ENCODE measurements at places on chromosomes 7 and 10.

DNA sequence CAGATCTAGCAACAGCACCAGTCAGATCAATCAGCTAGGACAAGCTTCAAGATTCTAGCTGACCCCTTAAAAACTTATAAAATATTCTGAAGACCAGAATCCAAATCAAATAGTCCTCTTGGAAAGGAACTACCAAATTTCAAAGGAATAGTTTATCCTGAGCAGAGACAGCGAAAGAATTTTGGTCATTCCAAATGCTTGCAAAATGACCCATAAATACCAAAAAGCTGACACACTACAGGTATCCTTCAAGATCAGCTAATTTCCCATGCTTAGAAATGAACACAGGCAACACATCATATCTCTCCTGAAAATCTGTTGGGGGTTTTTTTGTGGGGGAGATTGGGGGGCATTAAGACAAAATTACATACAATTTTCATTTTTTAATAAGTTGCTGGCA, 78.8 kb downstream of the PDSS1 start:
- ATAC-seq: no peak

GRCh38 chr10:76981251-76981650, 656.4 kb downstream of the KCNMA1 start:
- no peak for ATAC-seq

- no peak for ATAC-seq
These were observed 107.2 kb downstream of the SPDYE5 start for GRCh38 chr7:75599244-75599781.

DNA sequence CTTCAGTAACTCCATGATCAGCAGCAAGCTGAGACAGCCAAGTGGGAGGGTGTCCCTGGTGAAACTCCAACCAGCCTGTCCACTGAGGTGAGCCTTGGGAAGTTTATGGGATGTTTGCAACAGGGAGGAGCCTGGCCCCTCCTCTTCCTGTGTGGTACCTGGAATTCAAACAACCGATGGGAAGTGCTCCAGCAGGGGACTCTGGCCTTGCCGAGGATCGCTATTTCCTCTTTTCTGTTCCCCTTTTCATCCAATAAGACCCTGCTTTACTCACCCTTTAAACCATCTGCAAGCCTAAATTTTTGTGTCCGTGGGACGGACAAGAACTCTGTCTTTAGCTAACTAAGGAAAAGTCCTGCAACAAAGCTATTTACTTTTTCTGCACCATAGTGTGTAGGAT, 491.1 kb upstream of the ZMIZ1 start:
- ATAC-seq: no peak

GRCh38 chr10:6053816-6054631, 8.1 kb downstream of the IL2RA start:
- ATAC-seq: no peak

GRCh38 chr10:106935978-106936451, 228.5 kb downstream of the SORCS1 start:
- ATAC-seq: peak; percentile 78

DNA sequence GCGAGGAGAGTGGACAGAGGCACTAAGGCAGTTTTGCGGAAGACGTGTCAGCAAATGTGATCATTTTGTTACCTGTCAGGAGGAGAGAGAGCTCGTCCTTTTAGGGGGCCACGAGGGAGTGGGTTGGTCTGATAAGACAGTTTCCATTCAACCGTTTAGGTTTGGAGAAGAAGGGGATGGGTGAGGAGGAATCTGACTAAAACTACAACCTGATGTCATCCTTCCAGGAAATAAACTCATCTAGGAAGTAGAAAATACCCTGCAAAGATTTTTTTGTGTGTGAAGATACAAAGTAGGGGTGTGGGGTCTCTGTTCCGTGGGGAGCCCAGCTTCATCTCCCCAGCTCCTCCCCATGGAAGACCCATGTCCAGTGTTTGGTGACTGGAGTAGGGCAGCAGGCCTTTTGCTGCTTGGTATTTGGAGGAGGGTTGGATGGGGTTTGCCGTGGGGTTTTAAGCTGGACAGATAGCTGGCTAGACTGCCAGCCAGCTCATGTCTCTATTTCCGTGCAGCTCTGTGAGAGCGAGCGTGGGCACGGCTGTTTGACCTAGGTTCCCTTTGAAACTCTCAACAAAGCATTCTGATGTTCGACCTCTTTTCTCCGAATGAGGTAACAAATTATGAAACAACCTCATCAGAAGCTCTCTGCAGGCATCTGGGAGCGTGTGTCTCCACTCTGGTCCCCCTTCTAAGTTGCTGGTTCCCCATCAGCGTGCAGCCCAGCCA, 136.0 kb upstream of the TCF7L2 start:
- ATAC-seq: no peak

GRCh38 chr7:99340659-99341058, 15.0 kb downstream of the ARPC1A start:
- ATAC-seq: no peak

GRCh38 chr7:51080622-51081269, 235.9 kb downstream of the COBL start:
- ATAC-seq: no peak

GRCh38 chr7:3201937-3202710, 98.9 kb upstream of the SDK1 start:
- ATAC-seq: no peak

DNA sequence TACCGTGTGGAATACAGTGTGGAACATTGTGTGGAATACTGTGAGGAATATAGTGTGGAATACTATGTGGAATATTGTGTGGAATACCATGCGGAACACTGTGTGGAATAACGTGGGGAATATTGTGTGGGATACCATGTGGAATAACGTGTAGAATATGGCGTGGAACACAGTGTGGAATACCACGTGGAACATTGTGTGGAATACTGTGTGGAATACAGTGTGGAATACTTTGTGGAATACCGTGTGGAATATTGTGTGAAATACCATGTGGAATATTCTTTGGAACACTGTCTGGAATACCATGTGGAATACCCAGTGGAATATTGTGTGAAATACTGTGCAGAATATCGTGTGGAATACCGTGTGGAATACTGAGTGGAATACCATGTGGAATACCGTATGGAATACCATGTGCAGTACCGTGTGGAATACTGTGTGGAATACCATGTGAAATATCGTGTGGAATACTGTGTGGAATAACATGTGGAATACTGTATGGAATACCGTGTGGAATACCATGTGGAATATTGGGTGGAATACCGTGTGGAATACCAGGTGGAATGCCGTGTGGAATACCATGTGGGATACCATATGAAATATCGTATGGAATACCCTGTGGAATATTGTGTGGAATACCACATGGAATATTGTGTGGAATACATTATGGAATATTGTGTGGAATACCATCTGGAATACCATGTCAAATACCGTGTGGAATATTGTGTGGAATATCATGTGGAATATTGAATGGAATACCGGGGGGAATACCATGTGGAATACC, 133.1 kb upstream of the CHST15 start:
- ATAC-seq: no peak

GRCh38 chr10:93235686-93236085, 162.0 kb downstream of the CYP26A1 start:
- no peak for ATAC-seq

DNA sequence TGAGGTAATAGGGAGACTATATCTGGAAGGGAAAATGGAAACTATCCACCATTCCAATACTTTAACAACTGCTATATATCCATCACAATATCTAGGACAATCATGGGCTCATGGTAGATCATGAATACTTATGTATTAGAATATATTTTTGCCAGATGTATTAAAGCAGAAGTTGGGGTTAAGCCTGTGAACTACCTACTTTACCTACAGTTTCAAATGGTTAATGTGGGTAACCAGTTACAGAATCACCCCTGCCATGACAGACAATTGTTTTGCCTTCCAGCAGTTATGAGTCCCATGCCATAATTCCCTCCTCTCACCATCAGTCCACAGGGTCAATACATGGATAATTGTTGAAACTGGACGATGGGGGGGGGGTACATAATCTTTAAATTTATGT, 29.9 kb upstream of the RAPGEF5 start:
- ATAC-seq: no peak

GRCh38 chr10:24777196-24777595, 53.5 kb upstream of the ARHGAP21 start:
- ATAC-seq: no peak

DNA sequence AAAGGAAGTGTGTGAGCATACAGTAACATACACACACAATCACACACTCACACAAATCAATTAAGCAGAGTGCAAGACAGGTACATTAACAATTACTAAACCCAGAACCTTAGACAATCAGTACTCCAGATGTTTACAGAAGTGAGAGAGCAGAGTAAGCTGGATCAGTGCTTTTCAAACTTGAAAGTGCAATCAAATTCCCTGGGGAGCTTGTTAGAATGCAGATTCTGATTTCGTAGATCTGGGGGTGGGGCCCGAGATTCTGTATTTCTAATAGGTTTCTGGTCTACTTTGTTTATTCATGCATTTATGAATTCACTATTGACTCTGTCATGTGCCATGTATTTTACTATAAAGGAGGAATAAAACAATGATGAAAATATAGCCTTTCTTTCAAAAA, 179.6 kb upstream of the PHYHIPL start:
- ATAC-seq: no peak

- ATAC-seq: no peak
These were observed 50.5 kb upstream of the NANOS1 start for GRCh38 chr10:118978998-118979350.

DNA sequence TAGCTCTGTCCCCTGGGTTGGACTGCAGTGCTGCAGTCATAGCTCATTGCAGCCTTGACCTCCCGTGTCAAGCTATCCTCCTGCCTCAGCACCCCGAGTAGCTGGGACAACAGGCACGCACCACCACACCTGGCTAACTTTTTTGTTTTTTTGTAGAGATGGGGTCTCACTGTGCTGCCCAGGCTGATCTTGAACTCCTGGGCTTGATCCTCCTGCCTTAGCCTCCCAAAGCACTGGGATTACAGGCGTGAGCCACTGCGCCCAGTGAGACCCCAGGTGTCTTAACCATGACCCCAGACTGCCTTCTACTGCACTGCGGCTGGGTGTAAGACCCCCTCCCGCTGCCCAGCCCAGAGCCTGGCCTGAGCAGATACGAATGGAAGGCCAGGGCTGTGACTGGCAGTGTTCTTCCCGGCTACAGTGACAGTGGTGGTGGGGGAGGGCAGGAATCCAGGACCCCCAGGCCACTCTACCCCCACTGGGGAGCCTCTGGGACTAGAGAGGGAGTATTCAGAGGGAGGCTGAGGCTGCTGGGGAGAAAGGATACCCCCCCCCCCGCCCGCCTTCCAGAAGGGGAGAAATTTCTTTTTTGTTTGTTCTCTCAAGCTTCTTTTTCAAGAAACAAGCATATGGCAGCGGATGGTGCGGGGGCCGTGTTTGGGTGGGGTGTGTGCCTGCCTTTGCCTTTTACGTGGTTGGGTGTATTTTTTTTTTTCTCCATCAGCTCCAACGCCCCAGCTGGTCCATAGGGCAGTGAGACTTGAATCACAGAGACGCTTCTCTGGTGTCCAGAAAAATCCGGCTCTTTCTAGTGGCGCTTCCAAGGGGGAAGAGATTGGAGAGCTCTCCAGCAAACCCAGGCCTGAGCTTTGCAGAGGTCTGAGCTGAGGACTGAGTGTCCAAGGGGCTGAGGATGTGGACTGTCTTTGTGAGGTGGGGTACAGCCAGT, 36.6 kb downstream of the GTF2IRD1 start:
- ATAC-seq: no peak

- ATAC-seq: no peak
These were observed 31.5 kb downstream of the STK32C start for GRCh38 chr10:132276179-132276675.

DNA sequence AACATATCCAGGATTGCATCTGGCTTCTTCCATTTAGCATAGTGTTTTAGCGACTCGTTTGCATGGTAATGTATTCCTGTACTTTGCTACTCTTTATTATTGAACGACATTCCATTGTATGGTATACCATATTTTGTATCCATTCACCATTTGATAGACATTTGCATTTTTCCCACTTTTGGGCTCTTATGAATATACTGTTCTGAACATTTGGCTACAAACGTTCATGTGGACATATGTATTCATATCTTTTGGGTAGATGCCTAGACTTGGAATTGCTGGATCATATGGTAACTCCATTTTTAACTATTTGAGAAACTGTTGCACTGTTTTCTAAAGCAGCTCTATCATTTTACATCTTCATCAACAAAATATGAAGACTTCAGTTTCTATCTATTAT, 383.7 kb upstream of the AKR1E2 start:
- no peak for ATAC-seq

DNA sequence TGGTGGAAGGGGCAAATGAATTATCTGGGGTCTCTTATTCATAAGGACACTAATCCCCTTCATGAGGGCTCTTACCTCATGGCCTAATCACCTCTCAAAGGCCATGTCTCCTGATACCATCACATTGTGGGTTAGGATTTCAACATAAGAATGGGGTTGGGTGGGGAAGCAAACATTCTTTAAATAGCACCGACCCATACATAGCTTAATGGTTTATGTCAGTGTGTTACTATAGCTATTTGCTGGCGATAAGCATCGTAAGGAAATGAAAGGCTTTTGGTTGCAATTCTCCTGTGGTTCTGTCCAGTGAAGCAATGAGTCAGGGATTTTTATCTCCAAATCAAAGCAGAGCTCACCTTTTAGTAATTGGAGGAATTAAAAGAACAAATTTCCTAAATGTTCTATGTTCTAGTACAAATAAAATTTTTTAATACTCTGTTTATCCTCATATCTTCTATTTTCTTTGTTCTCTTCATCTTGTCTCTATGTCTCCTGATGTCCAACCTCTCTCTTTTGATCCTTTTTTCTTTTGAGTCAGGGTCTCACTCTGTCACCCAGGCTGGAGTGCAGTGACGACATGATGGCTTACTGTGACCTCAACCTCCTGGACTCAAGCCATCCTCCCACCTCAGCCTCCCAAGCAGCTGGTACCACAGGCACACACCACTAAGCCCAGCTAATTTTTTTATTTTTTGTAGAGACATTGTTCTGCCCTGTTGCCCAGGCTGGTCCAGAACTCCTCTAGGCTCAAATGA, 57.0 kb upstream of the GLCCI1 start:
- no peak for ATAC-seq

DNA sequence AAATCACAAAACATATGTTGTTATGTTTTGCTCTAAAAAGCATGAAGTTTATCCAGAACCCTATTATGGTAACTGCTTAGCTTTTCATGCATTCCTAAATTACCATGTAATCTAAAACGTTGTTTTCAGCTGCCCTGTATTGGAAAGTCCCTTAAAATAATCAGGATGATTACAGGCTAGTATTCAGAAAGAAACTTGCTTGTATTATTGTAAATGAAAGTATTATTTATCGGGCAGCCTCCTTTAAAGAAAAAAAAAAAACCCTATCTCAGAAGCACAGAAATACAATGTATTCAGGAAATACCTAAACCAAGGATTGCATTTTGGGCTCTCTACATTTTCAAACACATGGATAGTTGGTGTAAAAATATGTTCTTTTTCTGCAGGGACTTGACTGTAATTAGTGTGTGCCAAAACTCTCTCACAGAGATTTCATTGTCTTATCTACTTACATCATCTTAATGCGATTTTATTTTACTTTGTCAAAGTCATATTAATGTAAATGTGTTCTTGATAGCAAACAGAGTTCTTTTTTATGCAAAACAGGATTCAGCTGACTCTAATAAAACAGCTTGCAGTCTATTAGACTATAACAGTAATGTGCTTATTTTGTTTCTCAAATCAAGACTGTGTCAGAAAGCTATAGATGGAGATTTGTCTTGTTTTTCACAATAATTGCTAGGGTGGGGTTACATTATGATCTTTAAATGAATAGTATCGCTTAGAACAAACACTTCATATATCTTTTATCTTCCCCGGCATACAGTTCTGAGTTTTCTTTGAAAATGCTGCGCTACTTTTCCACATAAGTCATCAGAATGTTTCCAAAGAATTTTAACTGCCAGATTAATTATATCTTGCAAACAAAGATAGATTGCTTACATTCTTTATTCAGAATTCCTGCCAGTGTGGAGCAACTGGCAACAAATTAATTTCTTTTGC, 65.3 kb upstream of the ARID5B start:
- ATAC-seq: no peak

- ATAC-seq: no peak
These were observed 24.4 kb downstream of the TMEM273 start for GRCh38 chr10:49163741-49164140.

Measured in stimulated activated memory B cell treated with anti-CD40 and anti-IgM and Interleukin-4, amounts not matched to agents 10 μg/mL and 1 μg/mL and 100 μg/mL, for 72 hours (primary cell).